ENCODE measurements at places on chromosomes 12 and 14.

DNA sequence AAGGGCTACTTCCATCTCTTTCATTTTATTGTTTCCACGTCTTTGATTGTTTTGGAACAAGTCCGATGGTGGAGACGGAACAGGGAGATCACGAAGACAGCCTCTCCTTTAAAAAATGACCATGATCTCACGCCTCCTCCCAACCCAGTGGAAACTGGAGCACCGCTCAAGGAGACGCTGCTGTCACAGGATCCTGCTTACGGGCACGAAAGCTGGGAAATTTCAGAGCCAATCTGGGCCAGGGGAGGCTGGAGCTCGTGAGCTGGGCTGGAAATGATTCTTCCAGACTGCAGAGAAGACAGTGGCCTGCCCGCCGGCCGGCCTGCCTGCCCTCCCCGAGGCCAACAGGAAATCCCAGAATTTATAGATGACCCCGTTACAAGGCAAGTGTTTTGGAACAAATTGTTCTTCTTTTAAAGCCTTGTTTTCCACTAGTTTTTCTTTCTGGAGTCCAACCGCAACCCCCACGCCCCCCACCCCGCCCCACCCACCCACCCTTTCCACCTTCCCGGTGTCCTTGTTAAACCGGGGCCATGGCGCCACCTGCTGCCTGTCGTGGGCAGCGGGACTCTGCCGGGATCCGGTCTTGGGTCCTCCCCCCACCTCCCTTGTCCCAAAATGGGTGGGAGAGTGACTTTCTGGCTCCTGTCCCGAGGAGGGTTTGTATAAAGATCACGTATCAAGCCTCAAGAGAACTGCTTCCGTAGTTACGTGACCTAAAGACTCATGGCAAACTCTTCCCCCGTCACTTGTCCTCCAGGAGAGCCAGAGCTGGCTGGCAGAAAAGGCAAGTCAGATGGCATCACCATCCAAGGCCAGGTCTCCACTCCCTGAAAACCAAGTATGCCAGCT lies 40.3 kb downstream of the MAP1LC3B2 start:
- DNase-seq = peak; percentile 73

- DNase-seq = no peak
Measured at GRCh38 chr12:89179245-89179644, 173.1 kb downstream of the DUSP6 start.

DNA sequence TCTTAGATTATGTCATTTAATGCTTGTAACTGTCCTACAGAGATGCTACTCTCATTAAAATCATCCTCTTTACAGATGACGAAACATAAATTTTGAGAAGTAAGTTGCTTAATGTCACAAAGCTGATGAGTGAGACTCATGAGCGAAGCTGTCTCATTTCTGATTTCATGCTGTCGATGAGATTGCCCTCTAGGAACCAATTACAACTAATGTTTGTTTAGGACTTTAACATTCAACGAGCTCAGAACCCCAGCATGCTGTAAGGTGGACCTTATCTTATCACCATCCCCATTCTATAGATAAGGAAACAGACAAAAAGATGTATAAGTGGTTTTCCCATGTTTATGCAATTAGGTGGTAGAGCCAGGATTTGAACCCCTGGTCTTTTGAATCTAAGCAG lies 23.1 kb downstream of the BHLHE41 start:
- DNase-seq = no peak

DNA sequence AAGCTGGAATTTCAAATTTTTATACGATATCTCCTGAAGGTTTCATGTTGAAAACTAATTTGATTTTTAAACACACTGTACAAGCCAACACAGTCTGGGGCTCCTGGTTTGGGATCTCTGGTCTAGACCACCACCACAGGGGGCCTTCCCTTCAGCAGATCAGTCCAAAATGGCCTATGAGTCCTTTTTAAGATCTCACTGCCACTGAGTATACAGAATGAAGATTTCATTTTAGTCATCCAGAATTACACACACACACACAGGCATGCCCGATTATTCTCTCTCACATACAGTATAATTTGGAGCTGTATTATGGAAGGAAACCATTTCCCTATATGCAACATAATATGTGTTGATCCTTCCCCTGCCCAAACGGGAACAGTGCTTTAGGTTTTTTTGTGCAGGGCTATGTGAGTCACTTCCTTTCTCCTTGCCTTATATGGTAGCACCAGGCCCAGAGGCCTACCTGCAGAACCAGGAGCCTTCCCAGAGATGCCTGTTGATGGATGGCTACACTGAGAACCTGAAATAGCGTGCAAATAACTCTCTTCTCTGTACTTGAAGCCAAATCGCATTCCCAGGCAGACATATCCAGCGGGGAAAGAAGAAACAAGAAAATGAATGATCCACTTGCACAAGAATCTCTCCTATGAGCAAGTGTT lies 28.1 kb upstream of the WNK1 start:
- no peak for DNase-seq

- DNase-seq = no peak
Measured at GRCh38 chr14:83004456-83005006, 1470.9 kb upstream of the SEL1L start.

DNA sequence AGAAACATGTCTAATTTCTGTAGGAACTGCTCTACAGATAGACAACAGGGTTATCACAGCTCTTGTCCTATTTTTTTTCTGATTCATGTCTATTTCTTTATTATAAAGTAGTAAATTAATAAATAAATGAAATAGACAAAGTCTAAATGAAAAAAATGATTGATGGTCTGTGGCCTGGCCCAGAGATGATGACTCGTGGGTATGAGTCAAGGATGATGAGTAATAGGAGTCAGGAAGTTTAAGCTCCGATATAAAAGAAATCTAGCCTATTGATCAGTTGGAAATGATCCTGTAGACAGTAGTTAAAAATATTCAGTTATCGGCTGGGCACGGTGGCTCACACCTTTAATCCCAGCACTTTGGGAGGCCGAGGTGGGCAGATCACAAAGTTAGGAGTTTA lies 90.6 kb upstream of the RTL1 start:
- DNase-seq = no peak

All from frontal cortex (tissue), 4 donors.